ENCODE measurements at places on chromosomes 6 and 20.

GRCh38 chr20:34062570-34063482, 49.2 kb downstream of the EIF2S2 start:
- no peak for DNase-seq

GRCh38 chr20:15332711-15333160, 995.3 kb upstream of the FLRT3 start:
- DNase-seq, result no peak

GRCh38 chr6:75874224-75874623, 125.2 kb downstream of the MYO6 start:
- DNase-seq, result no peak

DNA sequence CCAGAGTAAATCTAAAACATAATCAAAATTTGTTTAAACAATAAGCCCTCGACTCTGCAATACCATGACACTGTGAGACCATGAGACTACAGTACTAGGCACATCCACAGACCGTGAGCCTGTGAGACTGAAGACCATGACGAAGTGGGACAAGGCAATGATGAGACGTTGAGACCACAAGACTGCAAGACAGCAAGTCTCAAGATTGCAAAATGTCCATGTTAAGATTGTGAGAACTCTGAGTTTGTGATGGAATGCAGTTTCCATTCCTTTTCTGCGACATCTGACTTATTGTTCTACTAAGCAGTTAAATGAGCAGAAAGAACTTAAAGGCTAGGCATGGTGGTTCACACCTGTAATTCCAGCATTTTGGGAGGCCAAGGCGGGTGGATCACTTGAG, 102.1 kb upstream of the PHACTR1 start:
- no peak for DNase-seq

GRCh38 chr6:125173341-125174095, 19.9 kb downstream of the TPD52L1 start:
- no peak for DNase-seq

- DNase-seq, result no peak
These were observed 112.8 kb downstream of the ARID1B start for GRCh38 chr6:156889986-156890385.

DNA sequence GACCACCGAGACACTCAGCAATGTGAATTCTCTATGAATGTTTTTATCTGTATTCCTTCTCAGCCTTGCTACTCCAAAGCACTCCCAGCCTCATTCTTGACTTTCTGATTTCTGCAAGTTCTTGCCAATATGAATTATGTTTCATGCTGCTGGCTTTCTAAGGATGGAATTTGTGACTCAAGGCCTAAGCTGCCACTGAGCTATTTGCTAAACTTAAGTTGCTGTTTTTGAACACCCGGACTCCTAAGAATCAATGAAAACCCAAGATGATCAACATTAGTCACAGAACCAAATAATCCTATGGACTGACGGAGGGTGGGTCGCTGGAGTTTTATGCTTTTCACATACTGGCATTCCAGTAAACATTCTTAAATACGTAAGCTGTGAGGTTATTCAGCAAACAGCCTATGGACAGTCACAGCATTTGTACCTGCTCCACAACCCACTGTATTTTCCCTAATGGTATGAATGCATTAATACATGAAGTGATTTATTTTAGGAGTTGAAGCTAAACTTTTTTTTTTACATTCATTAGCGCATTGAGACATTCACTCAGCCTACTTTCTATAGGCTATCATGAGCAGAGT, 8.2 kb upstream of the PXDC1 start:
- DNase-seq, result no peak

- no peak for DNase-seq
These were observed 482.3 kb upstream of the MANEA start for GRCh38 chr6:95094751-95095663.

DNA sequence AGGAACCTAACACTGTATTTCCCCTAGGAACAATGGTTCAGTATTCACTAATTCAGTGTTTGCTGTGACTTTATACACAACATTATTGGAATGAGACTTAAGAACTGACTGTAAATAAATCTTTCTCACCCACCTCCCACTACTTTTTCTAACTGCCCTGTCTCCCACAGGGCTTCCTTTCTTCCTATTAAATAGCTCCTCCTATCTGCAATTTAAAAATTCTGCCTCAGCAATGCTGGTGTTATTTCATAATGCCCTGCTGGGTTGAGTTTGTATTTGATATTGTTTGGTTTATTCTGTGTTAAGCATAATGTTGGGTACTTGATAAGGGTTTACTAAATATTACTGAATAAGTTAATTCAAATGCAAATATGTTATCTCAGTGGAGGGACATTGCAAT, 573.1 kb upstream of the RNF217 start:
- no peak for DNase-seq

- no peak for DNase-seq
These were observed 134.8 kb downstream of the TAF4 start for GRCh38 chr20:61930776-61931475.

- no peak for DNase-seq
These were observed 23.5 kb downstream of the RUNX2 start for GRCh38 chr6:45351667-45352066.

GRCh38 chr20:19241440-19241839, 29.0 kb downstream of the SLC24A3 start:
- DNase-seq, result no peak

DNA sequence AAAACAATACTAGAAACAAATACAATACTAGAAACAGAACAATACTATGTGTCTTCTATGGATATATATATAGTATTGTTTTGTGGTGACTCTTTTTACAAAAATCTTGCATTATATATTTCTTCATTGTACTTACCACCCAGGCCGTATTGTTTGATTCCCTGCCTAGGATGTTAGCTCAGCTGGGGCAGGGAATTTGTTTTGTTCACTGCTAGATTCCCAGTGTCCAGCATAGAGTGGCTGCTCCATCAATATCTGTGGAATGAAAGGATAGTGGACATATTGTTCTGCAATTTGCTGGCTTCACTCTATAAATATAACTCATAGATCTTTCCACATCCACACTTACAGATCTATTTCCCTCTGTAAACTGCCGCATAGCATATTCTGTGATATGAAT, 21.5 kb upstream of the PREX1 start:
- DNase-seq, result no peak

GRCh38 chr20:47281376-47281775, 75.1 kb downstream of the ZMYND8 start:
- no peak for DNase-seq

Data from NCI-H187 (cell line).